ENCODE measurements at places on chromosomes 6 and 20. TPM values are rescaled to one million over a fixed set of nuclear protein-coding genes. Genes with fewer than 3 reads are reported as not detected.

- no peak for DNase-seq
Measured at GRCh38 chr6:44582930-44583329, 195.4 kb downstream of the CDC5L start.

DNA sequence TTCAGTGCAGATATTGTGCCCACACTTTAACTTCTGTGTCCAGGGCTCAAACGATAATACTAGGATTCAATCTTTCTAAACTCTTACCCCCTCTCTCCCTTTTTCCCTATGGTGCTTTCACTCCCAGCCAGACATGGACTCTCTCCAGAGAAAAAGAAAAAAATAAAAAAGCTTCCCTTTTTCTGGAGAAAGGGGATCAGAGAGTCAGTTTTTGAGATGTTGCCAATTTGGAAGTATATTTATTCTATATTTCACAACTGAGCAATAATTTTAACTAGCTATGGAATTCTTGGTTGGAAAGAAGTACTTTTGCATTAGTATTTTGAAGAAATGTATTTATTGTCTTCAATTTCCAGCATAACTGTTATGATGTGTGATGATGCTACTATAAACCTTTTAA is 72.2 kb upstream of the ZFP64 start:
- no peak for DNase-seq

DNA sequence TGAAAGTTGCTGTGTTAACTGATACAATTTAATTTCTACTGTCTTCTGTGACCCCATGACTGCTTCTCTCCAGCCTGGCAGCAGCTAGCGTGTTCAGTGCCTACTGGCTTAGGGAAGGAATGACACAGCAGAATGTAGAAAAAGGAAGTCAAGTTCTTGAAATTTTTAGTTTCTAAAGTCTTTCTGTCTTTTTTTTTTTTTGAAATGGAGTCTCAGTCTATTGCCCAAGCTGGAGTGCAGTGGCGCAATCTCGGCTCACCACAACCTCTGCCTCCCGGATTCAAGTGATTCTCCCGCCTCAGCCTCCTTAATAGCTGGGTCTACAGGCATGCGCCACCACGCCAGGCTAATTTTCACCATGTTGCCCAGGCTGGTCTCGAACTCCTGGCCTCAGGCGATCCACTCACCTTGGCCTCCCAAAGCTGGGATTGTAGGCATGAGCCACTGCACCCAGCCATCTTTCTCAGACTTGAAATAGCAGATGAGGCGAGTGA is 39.3 kb downstream of the PCNA start:
- peak; percentile 90 for DNase-seq

DNA sequence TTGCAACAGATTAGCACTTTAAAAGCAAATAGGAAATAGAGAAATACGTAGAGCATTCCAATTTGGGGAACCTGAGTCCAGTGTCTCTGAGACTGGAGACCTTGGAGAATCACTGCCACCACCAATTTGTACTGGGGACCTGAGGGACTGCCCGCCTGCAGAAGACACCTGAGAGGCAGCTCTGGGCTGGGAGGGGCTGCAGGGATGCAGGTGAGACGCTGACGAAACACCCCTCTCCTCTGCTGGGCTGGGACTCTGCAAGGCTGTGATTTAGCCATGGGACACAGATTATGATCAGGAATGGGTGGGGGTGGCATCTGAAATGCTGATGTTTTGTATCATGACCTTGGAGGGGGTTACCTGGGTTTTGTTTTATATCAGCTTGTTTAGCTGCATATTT is 7.0 kb upstream of the APMAP start:
- peak; percentile 38 for DNase-seq

DNA sequence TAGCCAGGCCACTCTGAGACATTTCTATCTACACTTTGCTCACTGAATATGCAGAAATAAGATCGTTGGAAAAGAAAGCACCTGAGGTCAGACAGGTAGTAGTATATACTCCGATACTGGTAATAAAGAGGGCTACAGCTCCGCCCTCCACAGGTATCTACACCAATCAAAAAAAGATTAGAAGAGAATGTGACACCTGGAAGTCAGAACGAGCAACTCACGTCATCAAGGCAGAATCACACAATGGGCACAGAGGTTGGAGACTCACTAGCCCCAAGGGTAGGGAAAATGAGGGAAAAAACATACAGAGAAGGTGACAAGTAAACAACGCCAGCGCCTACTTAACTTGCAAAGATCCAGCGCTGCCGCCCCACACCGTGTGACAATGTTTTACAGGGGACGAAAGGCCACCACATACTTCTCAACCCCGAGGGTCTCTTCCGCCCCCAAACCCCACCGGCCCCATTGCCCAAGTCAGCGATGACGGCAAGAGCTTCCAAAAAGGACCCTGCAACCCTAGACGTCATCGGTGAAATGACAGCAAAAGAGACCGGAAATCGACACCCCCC is 653 bp downstream of the LMBRD1 start:
- DNase-seq = no peak

- no peak for DNase-seq
Measured at GRCh38 chr6:75657327-75657726, 55.6 kb downstream of the SENP6 start.

- no peak for DNase-seq
Measured at GRCh38 chr6:50198245-50198644, 148.5 kb upstream of the DEFB112 start.

SAMD3 gene
- total RNA-seq = 0.22 TPM

RAET1G gene
- total RNA-seq = 0.35 TPM

CPNE5 gene
- 6.7 TPM for total RNA-seq

SYS1 gene
- total RNA-seq = 17.4 TPM

SLC35D3 gene
- total RNA-seq = not detected

HLA-DMB gene
- total RNA-seq = 7.9 TPM
